ENCODE measurements at places on chromosomes 6 and 20. TPM values are rescaled to one million over a fixed set of nuclear protein-coding genes. Genes with fewer than 3 reads are reported as not detected.
A peak's percentile ranks its signal among the peaks of the same experiment; 100 is the strongest.

The HLA-DRB5 gene
- not detected for total RNA-seq

- no peaks in the 10 kb centered on the region for H3K27me3 ChIP-seq
- H3K36me3 ChIP-seq = no peaks in the 10 kb centered on the region
- peaks cover 10% of the 10 kb centered on the region for H3K4me1 ChIP-seq
- H3K4me3 ChIP-seq = no peak overlapping the region
- no peak overlapping the region for H3K27ac ChIP-seq
Measured at GRCh38 chr20:60512443-60512842, 554.2 kb downstream of the CDH26 start.

DNA sequence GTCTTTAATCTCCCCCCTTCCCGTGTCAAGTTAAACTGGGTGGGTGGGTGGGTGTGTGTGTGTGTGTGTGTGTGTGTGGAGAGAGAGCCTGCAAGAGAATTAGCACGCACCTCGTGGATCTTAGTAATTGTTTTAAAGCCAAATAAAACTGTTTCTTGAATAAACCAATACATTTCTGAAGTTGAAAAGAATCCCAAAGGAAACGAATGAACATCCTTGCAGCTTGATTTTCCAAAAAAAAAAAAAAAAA is 381 bp upstream of the BICRAL start:
- H3K4me1 ChIP-seq = peaks cover 31% of the 10 kb centered on the region
- peak overlapping the region; percentile 93 for H3K27ac ChIP-seq
- H3K4me3 ChIP-seq = peak overlapping the region; percentile 88
- H3K27me3 ChIP-seq = no peaks in the 10 kb centered on the region
- no peaks in the 10 kb centered on the region for H3K36me3 ChIP-seq

The ESF1 gene
- total RNA-seq = 21.3 TPM

GRCh38 chr6:15763837-15764236 is 101.0 kb upstream of the DTNBP1 start:
- peak; percentile 42 for DNase-seq
- H3K27ac ChIP-seq = no peak overlapping the region
- no peaks in the 10 kb centered on the region for H3K27me3 ChIP-seq

DNA sequence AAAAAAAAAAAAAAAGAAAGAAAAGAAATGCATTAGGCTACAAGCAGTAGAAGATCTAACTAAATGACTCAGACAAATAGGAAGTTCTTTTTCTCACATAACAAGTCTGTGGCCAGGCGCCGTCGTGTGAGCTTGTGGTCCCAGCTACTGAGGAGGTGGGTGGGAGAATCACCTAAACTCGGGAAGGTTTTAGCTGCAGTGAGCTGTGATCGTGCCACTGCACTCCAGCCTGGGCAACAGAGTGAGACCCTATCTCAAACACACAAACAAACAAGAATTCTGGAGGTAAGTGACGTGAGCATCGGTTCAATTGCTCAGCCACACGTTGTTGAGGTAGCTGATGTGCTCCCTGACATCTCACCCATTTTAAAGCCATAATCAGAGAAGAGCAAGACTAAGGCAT is 37.9 kb upstream of the SLC23A2 start:
- no peaks in the 10 kb centered on the region for H3K27me3 ChIP-seq
- no peaks in the 10 kb centered on the region for H3K36me3 ChIP-seq
- no peak overlapping the region for H3K4me3 ChIP-seq
- H3K4me1 ChIP-seq = no peaks in the 10 kb centered on the region

The NKX2-4 gene
- not detected for total RNA-seq

The MYLK4 gene
- total RNA-seq = 0.75 TPM

GRCh38 chr6:39599973-39600372 is 125.2 kb downstream of the KIF6 start:
- no peak overlapping the region for H3K4me3 ChIP-seq
- no peak for DNase-seq
- H3K4me1 ChIP-seq = no peaks in the 10 kb centered on the region
- H3K27me3 ChIP-seq = no peaks in the 10 kb centered on the region
- H3K36me3 ChIP-seq = no peaks in the 10 kb centered on the region

All from Caco-2 (cell line).